Smooth muscle cell of trachea (primary cell): ENCODE measurements at places on chromosomes 3 and 15. TPM values are rescaled to one million over a fixed set of nuclear protein-coding genes. Genes with fewer than 3 reads are reported as not detected.

SLC26A6 gene
- total RNA-seq = 16.9 and 22.2 TPM in 2 replicates

STRIT1 gene
- not detected in 2 replicates for total RNA-seq

ALS2CL gene
- total RNA-seq = 0.87 and 2.5 TPM in 2 replicates

TGM5 gene
- not detected in 2 replicates for total RNA-seq

ARHGAP31 gene
- 4.2 and 6.5 TPM in 2 replicates for total RNA-seq

GPR156 gene
- 0.44 and 0.50 TPM in 2 replicates for total RNA-seq

LSMEM2 gene
- 0.17 TPM in 1 of 2 replicates, not detected in the other for total RNA-seq

LACTB gene
- total RNA-seq = 25.9 and 27.3 TPM in 2 replicates

NCBP2 gene
- total RNA-seq = 60.2 and 65.6 TPM in 2 replicates

CA12 gene
- 94.0 and 255 TPM in 2 replicates for total RNA-seq

ALPK3 gene
- 0.33 and 0.87 TPM in 2 replicates for total RNA-seq

IL17RB gene
- under 0.01 and 0.17 TPM in 2 replicates for total RNA-seq

CCDC13 gene
- total RNA-seq = 0.29 and 1.2 TPM in 2 replicates

SEC22C gene
- 70.3 and 82.6 TPM in 2 replicates for total RNA-seq

KNG1 gene
- total RNA-seq = not detected in 2 replicates
